Activated naive CD8-positive, alpha-beta T cell treated with anti-CD3 and anti-CD28 coated beads, Interleukin-2, amount 50 U/mL, for 24 hours (primary cell): ENCODE measurements at places on chromosomes 5 and 9.
A peak's percentile ranks its signal among the peaks of the same experiment; 100 is the strongest.

DNA sequence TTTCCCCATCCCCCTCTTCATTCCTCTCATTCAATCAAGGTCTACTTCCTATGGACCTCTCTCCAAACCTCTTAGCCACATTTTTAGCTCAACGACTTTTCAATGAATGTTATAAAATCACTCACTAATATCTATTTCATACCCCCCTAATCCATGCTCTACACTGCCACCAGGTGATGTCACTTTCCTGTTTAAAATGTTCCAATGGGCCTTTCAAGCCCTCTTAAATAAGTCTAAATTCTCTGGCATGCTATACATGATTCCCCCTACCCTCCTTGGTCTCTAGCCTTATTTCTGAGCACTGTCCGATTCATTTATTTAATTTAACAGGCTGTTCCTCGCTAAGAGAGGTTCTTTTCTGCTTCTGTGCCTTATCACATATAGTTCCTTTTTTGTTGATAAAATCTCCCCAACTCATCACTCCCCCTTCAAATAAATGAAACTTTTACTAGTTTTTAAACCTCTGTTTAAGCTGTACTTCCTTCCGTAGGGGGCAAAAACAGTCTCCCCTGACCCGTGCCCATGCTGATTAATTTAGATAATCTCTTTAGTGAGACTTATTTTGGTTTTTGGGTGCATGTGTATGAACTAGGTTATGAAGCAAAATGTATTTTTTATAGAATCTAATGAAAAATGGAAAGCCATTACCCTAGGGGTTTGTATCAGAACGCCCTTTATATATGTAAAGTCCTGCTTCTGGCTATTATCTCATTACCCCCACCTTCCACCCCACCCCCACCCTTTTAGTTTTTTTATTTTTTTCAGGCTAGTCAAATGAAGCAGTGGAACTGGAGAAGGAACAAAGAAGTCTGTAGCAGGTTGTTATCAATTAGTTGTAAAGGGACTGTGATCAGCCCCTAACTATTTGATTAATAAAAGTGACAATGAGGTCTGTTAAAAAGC, 9.0 kb downstream of the ABHD17B start:
- no peak overlapping the region for H3K4me3 ChIP-seq
- DNase-seq: no peak
- H3K27ac ChIP-seq: peak overlapping the region; percentile 69
- no peaks in the 10 kb centered on the region for H3K27me3 ChIP-seq

DNA sequence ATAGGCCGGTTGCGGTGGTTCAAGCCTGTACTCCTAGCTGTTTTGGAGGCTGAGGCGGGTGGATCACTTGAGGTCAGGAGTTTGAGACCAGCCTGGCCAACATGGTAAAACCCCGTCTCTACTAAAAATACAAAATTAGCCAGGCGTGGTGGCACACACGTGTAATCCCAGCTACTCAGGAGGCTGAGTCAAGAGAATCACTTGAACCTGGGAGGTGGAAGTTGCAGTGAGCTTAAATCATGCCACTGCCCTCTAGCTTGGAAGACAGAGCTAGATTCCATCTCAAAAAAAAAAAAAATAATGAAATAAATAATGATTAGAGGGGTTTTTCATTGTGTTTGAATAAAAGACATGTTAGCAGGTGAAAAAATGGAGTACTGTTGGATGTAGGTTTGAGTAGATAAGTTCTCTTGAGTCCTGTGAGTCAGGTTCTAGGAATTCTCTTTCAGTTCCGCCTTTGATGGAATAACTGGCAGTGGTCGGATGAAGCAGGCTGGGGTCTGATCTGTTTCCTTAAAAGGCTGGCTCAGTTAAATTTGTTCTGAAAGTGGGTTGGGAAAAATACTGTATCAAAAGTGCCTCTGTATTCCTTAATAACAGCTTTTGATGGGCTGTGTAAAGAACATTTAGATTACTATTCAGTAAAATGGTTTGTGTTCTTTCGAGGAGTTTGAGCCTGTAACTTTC, 73.2 kb downstream of the AOPEP start:
- DNase-seq: no peak
- peaks cover 25% of the 10 kb centered on the region for H3K36me3 ChIP-seq
- H3K4me3 ChIP-seq: no peak overlapping the region
- H3K27ac ChIP-seq: no peak overlapping the region
- no peaks in the 10 kb centered on the region for H3K27me3 ChIP-seq

GRCh38 chr5:40687321-40687720, 7.6 kb downstream of the PTGER4 start:
- no peaks in the 10 kb centered on the region for H3K27me3 ChIP-seq
- peak overlapping the region; percentile 88 for H3K4me3 ChIP-seq
- peaks cover 85% of the 10 kb centered on the region for H3K4me1 ChIP-seq
- peak overlapping the region; percentile 98 for H3K27ac ChIP-seq

GRCh38 chr9:135877791-135878527, 29.4 kb downstream of the CAMSAP1 start:
- peaks cover 17% of the 10 kb centered on the region for H3K4me1 ChIP-seq
- H3K4me3 ChIP-seq: no peak overlapping the region
- DNase-seq: no peak

GRCh38 chr9:116208417-116209232, 55.0 kb downstream of the PAPPA start:
- H3K4me3 ChIP-seq: no peak overlapping the region
- H3K4me1 ChIP-seq: no peaks in the 10 kb centered on the region
- no peak for DNase-seq
- H3K27ac ChIP-seq: no peak overlapping the region
- peaks cover 2% of the 10 kb centered on the region for H3K27me3 ChIP-seq

GRCh38 chr5:170788626-170789304, 5.2 kb downstream of the GABRP start:
- no peaks in the 10 kb centered on the region for H3K36me3 ChIP-seq
- no peak for DNase-seq
- no peaks in the 10 kb centered on the region for H3K27me3 ChIP-seq
- H3K4me1 ChIP-seq: no peaks in the 10 kb centered on the region
- no peak overlapping the region for H3K4me3 ChIP-seq
- H3K27ac ChIP-seq: no peak overlapping the region

GRCh38 chr5:149036168-149036567, 26.7 kb downstream of the SH3TC2 start:
- no peak overlapping the region for H3K27ac ChIP-seq
- H3K27me3 ChIP-seq: peaks cover 6% of the 10 kb centered on the region
- peak; percentile 12 for DNase-seq
- H3K4me3 ChIP-seq: no peak overlapping the region
- H3K4me1 ChIP-seq: peaks cover 28% of the 10 kb centered on the region

DNA sequence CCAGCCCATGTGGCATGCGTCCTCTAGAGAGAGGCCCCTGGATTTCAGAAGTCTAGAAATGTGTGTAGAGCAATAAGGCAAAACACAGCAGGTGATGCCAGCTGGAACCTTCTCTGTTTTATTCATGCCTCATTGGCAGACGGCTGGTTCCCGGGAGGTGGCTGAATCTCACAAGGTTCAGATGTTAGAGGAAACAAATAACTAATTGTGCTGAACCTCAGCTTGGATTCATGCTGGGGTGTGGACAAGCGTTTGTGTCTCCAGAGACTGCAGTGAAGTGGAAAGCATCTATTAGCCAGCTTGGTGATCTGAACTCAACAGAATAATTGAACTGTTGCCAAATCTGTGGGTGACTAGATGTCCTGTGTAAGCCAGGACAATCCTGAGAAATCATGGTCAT, 131.1 kb upstream of the NR4A3 start:
- no peak overlapping the region for H3K27ac ChIP-seq
- H3K4me1 ChIP-seq: no peaks in the 10 kb centered on the region
- no peak for DNase-seq
- H3K27me3 ChIP-seq: no peaks in the 10 kb centered on the region

DNA sequence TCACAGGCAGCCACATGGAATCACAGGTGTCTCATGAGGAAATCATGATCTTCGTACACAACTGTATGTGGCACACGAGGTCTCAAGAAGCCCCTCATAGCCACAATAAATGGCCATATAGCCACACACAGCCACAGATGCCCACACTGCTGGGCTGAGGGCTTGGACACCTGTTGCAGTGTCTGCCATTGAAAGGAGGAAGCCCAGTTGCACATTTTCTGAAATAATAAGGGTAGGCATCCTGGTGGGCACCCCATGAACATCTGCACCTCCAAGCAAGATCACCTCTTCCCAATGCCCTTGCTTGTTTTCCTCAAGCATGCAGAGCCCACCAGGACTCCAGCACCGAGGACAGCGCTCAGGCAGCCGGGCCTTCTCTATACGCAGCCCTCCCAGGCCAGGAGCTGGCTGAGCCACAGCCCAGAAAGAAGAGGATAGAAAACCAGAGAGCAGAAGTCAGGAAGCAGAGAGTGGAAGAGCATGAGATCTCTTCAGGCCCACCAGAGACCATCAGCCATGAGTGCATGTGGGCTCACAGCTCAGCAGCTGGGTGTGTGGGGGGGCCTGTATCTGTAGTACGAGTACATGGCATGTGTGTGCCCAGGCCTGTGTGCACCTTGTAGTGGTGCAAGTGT, 1.0 kb upstream of the ACSL6 start:
- no peak overlapping the region for H3K27ac ChIP-seq
- peaks cover 48% of the 10 kb centered on the region for H3K27me3 ChIP-seq
- H3K4me3 ChIP-seq: peak overlapping the region; percentile 67
- peaks cover 55% of the 10 kb centered on the region for H3K4me1 ChIP-seq
- peak; percentile 53 for DNase-seq

DNA sequence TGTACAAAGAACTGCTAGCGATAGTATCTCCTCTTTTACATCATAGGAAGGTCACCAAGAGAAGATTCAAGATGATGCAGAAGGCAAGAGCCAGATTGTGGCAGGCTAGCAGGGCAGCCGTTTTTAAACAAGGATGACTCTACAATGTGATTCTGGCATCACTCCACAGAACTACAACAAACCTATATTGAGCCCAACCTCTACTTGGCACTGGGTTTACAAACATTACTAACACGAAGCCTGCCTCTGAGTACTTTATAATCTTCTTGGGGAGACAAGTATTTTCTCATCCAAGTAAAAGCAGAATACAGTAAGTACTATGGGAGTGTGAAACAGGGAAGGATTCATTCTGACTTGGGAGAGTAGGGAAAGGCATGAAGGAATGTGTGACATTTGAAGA, 448.6 kb downstream of the ZNF608 start:
- H3K27ac ChIP-seq: no peak overlapping the region
- H3K4me3 ChIP-seq: no peak overlapping the region
- H3K4me1 ChIP-seq: no peaks in the 10 kb centered on the region
- DNase-seq: no peak
- no peaks in the 10 kb centered on the region for H3K27me3 ChIP-seq

DNA sequence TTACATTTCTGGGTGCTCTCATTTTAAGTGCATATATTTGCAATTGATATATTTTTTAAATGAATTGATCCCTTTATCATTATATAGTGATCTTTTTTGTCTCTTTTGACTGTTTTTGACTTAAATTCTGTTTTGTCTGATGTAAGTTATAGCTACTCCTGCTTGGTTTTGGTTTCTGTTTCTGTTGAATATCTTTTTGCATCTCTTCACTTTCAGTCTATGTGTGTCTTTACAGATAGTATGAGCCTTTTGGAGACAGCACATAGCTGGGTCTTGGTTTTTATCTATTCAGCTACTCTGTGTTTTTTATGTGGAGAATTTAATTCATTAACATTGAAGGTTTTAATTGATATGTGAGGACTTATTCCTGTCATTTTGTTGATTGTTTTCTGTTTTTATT, 311.3 kb downstream of the SPATA31D1 start:
- no peaks in the 10 kb centered on the region for H3K27me3 ChIP-seq
- H3K36me3 ChIP-seq: no peaks in the 10 kb centered on the region
- H3K4me3 ChIP-seq: no peak overlapping the region
- no peaks in the 10 kb centered on the region for H3K4me1 ChIP-seq

GRCh38 chr5:40694433-40694832, 14.7 kb downstream of the PTGER4 start:
- H3K27me3 ChIP-seq: no peaks in the 10 kb centered on the region
- no peak overlapping the region for H3K4me3 ChIP-seq
- H3K4me1 ChIP-seq: peaks cover 34% of the 10 kb centered on the region
- DNase-seq: no peak
- H3K36me3 ChIP-seq: peaks cover 72% of the 10 kb centered on the region

- H3K4me3 ChIP-seq: no peak overlapping the region
- no peak for DNase-seq
- no peak overlapping the region for H3K27ac ChIP-seq
- H3K4me1 ChIP-seq: peaks cover 5% of the 10 kb centered on the region
Measured at GRCh38 chr5:87150630-87151029, 117.1 kb upstream of the RASA1 start.

- H3K27me3 ChIP-seq: peaks cover 65% of the 10 kb centered on the region
- DNase-seq: no peak
- H3K4me3 ChIP-seq: no peak overlapping the region
- H3K27ac ChIP-seq: no peak overlapping the region
Measured at GRCh38 chr9:126674365-126675146, 60.8 kb downstream of the LMX1B start.

DNA sequence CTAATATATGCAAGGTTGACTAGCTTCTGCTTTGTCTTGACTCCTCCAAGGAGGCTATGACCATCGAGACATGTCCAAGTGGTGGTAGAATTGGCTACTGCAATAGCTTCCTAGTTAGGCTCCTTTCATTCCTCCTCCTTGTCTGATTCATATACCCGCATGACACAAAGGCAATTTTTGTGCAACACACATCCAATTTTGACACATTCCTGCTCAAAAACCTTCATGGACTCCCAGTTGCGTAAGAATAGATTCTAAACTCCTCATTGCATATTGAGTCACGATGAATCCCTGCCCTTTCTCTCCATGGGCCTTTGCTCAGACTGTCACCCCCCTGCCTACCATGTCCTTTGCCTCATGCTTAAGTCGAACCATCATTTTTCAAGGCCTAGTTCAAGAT, 344.5 kb downstream of the ACTL7B start:
- DNase-seq: no peak
- no peak overlapping the region for H3K27ac ChIP-seq
- no peak overlapping the region for H3K4me3 ChIP-seq
- no peaks in the 10 kb centered on the region for H3K36me3 ChIP-seq
- H3K4me1 ChIP-seq: no peaks in the 10 kb centered on the region
- no peaks in the 10 kb centered on the region for H3K27me3 ChIP-seq

GRCh38 chr9:113828221-113828620, 47.9 kb upstream of the ZNF618 start:
- H3K4me1 ChIP-seq: peaks cover 2% of the 10 kb centered on the region
- no peak overlapping the region for H3K27ac ChIP-seq
- H3K4me3 ChIP-seq: no peak overlapping the region
- H3K36me3 ChIP-seq: no peaks in the 10 kb centered on the region
